ENCODE measurements at places on chromosomes 1 and 21.

DNA sequence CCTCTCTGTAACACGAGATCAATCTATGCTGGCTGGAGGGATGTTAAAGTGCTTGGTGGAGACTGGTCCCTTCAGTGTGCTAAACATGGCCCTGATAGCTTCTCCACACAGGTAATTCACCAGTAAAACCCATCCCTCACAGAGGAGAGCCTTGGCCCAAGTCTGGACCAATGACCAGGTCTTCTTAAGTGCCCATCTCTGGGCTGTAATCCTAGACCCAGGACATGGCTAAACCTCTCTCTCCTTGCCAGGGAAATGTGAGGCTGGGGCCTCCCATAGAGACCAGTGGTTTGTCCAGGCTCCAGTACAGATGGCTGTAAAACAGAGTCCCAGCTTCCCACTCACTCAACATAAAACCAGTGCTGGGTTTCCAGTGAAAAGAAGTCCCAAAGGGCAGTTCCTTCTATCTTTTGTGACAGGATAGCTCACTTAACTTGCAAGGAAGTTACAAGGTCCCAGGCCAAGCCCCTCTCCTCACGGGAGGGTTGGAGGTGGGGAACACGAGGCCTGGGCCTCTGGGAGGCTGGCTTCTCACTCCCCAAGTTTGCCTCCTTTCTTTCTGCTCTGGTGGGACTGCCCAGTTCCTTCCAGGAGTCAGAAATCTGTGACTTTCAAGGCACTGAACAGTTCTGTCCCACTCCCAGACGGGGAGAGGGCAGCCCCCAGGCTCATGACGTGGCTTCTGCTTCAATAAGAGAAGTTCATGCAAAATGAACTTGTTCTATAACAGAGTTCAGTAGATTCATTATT lies 2.2 kb upstream of the KIF17 start:
- DNase-seq: no peak

- DNase-seq: no peak
Measured at GRCh38 chr1:184074383-184074782, 22.9 kb downstream of the TSEN15 start.

DNA sequence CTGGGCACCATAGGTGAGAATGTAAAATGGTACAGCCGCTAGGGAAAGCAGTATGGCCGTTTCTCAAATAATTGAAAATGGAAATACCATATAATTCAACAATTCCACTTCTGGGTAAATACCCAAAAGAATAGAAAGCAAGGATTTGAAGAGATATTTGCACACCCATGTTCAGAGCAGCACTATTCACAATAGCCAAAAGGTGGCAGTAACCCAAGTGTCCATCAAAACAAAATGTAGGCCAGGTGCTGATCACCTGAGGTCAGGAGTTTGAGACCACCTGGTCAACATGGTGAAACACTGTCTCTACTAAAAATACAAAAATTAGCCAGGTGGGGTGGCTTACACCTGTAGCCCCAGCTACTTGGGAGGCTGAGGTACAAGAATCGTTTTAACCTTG lies 62.1 kb downstream of the OLIG1 start:
- DNase-seq: no peak

DNA sequence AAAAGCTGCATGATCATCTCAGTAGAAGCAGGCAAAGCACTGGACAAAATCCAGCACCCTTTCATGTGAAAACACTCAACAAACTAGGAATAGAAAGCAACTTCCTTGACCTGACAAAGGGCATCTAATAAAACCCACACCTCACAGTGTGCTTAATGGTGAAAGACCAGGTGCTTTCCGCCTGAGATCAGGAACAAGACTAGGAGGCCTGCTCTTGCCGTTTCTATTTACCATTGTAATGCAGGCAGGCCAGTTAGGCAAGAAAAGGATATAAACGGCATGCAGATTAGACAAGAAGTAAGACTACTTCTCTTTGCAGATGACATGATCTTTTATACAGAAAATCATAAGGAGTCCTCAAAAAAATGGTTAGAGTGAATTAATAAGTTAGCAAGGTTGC lies 37.2 kb downstream of the SLC37A1 start:
- DNase-seq: no peak

- DNase-seq: no peak
Measured at GRCh38 chr1:58401991-58402390, 144.5 kb downstream of the OMA1 start.

GRCh38 chr1:151476083-151476482 lies 16.8 kb upstream of the POGZ start:
- no peak for DNase-seq

DNA sequence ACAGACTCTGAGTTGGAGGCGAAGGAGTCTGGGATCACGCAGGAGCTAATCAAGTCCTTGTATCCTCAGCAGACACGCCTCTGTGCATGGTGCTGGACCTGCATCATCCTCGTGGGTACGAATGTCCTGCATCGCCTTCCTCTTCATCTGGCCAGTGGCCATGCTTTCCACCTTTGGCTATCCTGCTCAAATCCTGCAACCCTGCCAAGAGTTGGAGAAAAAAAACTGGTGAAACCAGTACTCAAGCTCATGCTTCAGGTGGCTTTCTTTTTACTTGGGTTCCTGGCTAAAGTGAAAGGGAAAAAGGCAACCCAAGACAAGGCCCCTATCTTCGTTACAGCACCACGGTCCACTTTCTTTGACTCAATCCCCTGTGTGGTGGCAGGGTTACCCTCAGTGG lies 8.9 kb downstream of the SETSIP start:
- no peak for DNase-seq

DNA sequence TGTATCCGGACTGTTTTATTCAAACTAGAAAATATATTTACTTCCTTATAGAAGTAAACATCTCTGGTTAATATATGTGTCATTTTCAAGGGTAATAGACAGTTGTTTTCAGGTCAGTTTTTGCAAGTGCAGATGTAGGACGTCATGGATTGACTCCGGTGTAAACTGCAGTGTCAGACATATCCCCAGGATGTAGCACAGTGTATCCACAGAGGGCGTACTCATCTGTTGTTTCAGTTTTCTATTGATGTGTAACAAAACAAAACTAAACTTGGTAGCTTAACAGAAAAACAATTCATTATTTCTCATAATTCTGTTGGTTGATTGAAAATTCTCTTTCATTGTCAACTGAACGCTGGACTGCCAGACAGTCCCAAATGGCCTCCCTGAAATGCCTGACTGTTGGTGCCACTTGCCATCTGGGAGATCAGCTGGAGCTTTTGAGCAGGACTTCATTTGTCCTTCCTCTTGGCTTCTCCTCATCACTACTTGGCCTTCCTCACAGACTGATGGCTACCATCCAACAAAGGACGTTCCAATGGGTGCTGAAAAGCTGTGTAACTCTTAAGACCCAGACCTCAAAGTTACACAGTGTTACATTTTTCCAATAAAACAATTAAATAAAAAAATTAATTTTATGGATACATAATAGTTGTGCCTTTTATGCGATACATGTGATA lies 181.6 kb downstream of the NCAM2 start:
- no peak for DNase-seq

DNA sequence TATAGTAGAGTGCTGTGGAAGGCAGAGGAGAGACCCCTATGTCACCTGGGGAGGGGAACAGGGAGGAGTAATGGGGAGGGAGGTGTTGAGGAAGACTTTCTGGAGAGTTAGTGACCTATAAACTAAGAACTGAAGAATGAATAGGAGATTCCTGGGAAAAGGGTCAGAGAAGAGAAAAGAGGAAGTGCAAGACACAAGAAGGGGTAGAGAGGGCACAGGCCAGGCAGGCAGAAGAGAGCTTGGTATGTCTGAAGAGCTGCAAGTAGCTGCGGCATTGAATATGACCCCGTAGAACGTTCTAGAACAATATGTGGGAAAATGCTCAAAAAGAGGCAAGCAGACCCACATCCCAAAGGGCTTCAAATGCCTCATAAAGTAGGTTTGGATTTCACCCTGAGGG lies 361.2 kb downstream of the PRDM2 start:
- DNase-seq: no peak

GRCh38 chr1:247400685-247401084 lies 15.3 kb upstream of the NLRP3 start:
- no peak for DNase-seq

DNA sequence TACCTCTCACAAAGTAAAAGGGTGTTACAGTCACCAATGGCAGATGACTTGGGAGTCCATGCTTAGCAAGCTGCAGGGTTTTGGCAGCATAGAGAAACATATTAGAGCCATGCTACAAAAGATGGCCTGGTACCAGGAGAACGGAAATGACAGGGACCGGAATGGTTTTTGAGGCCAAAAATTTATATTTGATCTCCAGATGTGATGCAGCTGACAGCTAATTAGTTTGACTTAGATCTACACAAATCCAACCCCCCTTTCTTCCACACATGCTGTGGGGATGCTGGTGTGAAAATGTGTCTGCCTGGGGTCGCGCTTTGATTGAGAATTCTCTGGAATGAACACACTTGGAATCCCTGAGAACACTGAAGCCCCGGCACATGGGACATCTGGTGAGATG lies 26.5 kb downstream of the SYF2 start:
- DNase-seq: no peak

GRCh38 chr1:227234998-227235405 lies 83.3 kb downstream of the CDC42BPA start:
- DNase-seq: peak; percentile 55

DNA sequence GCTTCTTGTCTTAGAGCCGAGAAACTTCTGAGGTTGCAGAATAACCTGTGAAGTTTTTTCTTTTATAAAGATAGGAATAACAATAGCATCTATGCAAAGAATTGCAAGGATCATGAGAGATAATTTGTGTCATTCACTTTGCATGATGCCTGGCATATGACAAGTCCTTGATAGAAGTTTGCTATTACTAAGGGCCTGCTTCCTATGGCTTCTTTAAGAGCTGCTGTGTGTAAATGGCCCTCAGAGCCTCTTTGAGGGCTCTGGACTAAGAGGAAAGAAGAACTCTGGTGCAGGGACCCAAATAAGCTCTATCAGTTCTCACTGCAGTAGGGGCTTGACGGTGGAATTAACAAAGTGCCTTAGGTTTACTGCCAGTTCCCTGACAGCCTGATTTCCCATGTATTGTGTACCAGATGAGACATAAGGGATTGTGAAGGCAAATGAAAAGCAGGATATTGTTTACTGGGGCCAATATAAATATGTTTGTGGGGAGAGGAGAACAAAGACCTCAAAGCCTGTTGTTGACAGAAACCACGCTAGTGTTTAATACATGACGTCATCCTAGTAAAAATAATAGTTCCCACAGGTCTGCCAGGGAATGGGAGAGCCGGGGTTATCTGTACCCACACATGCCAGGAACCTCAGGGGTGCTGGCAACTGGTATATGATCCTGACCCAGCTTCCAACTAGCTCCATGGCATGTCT lies 131.2 kb upstream of the UBE2U start:
- DNase-seq: no peak

GRCh38 chr1:19311931-19312781 lies at the start of the genes AKR7A2 and SLC66A1:
Gene AKR7A2 (minus strand): TSS chr1:19312144. CDS start chr1:19312124, 20 bp downstream.
Gene SLC66A1 (plus strand): TSS chr1:19312326. CDS start chr1:19317678, 5,352 bp downstream.
- DNase-seq: peak; percentile 90

GRCh38 chr1:44842862-44843655 lies at the start of gene PTCH2:
Gene PTCH2 (minus strand): TSS chr1:44843253. CDS start chr1:44842932, 321 bp downstream.
- DNase-seq: peak; percentile 76

DNA sequence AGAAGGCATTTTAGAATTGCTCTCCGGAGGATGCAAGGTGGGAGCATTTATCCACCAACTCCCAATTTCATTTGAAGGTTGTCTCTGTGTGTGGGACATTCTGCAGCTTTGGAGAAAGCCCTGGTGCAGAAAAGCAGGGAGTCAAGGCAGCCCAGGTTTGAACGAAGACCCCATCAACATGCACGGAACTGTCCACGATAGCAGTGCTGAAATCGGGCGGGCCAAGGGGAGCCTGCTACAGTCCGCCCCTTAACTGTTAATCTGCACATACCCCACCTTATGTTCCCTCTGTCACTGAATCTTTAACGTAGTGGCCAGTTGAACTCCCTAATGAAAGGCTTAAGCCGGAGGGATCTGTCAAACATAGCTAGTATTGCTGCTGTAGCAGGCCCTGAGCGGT lies 68.8 kb upstream of the C1orf174 start:
- no peak for DNase-seq

- no peak for DNase-seq
Measured at GRCh38 chr1:38579056-38579455, 280.5 kb downstream of the RRAGC start.

DNA sequence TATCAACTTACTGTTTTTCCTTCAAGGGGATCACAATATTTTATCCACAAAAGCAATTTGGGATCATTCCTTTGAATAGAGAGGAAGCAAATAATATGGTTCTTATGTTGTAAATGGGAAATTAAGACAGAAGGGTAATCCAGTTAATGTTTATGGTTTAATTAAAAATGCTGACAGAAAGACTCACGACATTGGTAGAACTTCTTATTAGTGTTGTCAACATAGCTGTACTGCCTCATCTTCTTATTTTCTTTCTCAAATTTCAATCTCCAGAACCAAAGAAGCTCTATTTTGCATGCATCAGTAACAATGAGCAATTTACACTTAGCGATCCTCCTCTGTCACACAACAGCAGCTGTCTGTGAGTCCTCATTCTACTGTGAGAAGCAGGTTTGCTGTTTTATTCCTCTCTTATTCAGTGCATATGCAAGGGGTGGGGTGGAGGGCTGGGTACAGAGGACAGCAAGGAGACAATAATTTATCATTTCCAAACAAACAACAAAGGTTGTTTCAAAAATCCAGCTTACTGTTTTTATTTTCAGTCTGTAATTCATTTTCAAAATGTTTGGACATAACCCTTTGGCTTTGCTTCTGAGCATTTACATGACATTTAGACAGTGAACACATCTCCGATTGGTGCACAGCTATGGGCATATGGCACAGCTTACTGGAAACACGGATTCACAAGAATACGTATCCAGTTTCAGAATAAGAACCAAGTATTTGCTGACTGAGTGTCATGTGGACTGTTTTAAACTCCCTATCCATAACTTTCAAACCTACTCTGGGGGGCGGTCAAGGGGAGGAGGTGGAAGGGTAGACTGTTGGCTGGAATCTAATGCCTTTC lies 335.9 kb downstream of the RGS7 start:
- DNase-seq: no peak

DNA sequence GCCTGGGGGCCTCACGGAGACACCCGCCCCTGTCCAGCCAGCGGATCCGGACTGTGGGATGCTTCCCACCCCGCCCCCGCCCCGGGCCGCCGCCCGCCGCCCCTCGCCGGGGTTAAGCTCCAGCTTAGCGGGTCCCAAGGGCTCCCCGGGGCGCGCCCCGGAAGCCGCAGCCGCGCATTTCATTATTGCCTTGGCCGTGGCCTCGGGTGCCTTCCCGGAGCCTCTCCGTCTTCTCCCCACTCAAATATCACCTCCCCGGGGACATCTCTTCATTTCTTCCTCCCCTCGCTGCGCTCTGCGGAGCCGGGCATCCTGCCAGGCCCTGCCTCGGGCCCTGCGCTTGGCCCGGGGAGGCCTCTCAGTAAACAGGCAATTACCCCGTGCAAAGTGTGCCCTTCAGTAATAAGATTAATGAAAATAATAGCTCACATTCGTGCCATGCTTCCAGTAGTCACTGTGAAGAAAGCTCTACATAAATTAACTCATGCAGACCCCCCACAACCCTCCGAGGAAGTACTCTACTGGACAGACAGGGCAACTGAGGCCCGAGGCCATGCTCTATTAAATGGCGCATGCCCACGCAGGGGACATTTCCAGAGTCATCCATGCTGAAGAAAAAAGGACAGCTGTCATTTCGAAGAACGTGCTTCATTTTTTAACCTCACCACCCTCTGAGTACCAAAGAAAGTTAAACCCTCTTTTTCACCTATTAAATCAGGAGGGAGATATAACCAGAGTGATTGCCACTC lies 49.9 kb upstream of the LAPTM5 start:
- DNase-seq: no peak
